ENCODE measurements at places on chromosomes 5 and 9.

GRCh38 chr5:108386345-108387061 is 4.6 kb upstream of the FBXL17 start:
- no peak for DNase-seq

DNA sequence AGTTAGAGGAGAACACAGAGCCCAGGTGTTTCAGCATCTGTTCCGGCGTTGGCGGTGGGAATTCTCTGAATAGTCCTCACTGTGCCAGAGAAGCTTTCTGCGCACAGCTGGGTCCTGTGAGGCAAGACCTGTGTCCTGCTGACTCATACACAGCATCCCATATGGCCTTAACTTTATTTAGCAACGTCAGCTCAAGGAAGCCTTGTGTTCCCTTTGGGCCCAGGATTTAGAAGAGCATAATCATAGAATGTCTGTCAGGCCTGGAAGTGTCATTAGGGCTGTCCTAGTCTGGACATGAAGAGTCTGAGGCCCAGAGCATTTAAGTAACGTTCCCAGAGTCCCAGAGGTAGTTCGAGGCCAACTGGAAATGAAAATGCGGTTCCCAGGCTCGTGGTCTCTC is 188.6 kb upstream of the DMRT1 start:
- DNase-seq: no peak

- no peak for DNase-seq
Measured at GRCh38 chr5:103572454-103572853, 9.9 kb upstream of the NUDT12 start.

DNA sequence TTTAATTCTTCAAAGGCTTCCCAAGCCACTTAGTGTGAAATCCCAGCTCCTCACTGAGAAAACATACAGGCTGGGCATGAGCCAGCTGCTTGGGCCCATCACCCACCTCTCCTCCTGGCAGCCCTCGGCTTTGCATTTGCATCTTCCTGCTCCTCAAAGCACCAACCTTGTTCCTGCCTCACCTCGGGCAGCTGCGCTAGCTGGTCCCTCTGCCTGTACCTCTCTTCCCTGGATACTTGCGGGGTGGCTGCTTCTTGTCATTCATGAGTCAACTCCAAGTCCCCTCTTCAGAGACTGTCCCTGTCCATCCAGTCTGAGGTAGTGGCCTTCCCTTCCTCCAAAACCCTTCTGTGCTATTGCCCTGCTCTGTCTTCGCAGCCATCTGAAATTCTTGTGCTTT is 116.1 kb upstream of the CXCL14 start:
- DNase-seq: no peak

GRCh38 chr5:136694258-136694657 is 328.9 kb upstream of the TRPC7 start:
- no peak for DNase-seq

GRCh38 chr5:32274548-32275395 is 38.0 kb downstream of the MTMR12 start:
- DNase-seq: no peak

DNA sequence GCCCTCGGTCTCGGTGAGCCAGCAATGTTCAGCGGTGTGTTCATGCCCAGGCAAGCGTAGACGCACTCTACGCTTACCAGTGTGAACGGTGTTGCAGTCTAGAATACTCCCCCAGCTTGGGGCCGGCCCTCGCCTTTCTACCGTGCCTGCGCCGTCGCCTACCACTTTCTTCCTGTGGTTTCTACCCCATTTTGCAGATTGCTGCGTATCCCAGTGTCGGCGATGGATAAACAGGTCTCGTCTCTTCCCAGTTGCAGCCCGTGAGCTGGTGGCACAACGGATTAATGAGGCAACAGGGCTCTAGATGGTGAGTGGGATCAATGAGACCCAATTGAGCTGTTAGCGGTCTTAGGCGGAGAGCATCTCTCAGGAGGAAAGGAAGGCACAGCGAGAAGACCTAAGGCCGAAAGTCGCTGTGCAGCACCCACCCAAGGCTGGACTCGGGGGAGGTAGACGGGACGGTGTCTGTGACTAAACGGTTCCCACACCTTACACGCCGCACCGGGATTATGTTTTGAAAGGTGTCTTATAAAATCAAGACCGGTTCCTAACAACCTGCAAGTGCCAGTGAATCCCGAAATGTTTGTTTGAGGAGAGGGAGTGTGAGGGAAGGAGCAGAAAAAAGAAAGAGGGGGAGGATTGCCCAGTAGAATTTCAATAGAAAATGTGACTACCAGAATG is 5.8 kb downstream of the OTP start:
- DNase-seq: no peak

- no peak for DNase-seq
Measured at GRCh38 chr9:133657120-133657661, 21.0 kb downstream of the DBH start.
